ENCODE measurements at places on chromosomes 1 and 21. TPM values are rescaled to one million over a fixed set of nuclear protein-coding genes. Genes with fewer than 3 reads are reported as not detected.

SYPL2 gene
- total RNA-seq: 0.13 TPM

MX1 gene
- 2.5 TPM for total RNA-seq

TGFB2 gene
- total RNA-seq: 14.8 TPM

ATP1A4 gene
- not detected for total RNA-seq

CFAP107 gene
- total RNA-seq: not detected

IL19 gene
- total RNA-seq: 0.13 TPM

PDC gene
- total RNA-seq: not detected

C8A gene
- not detected for total RNA-seq

PKNOX1 gene
- 6.0 TPM for total RNA-seq

KIF14 gene
- 7.1 TPM for total RNA-seq

GPR89A gene
- total RNA-seq: 16.8 TPM

NCAM2 gene
- total RNA-seq: not detected

CFHR1 gene
- 0.23 TPM for total RNA-seq

CXADR gene
- total RNA-seq: 12.2 TPM

COL8A2 gene
- total RNA-seq: 0.08 TPM

ACKR1 gene
- total RNA-seq: not detected

ANKRD45 gene
- 0.09 TPM for total RNA-seq
